ENCODE measurements at places on chromosomes 7 and 10.

GRCh38 chr7:128810473-128810872, 18.7 kb downstream of the CCDC136 start:
- no peak for DNase-seq

GRCh38 chr10:6301488-6302075, 98.8 kb downstream of the PFKFB3 start:
- no peak for DNase-seq

GRCh38 chr7:30717181-30717580, 34.8 kb upstream of the INMT start:
- no peak for DNase-seq

- DNase-seq: no peak
Observed at GRCh38 chr7:96426027-96426426, 104.1 kb upstream of the SLC25A13 start.

GRCh38 chr7:150980663-150981062, 2.5 kb upstream of the KCNH2 start:
- DNase-seq: no peak

GRCh38 chr7:30930621-30931020, 19.0 kb downstream of the AQP1 start:
- no peak for DNase-seq

- DNase-seq: no peak
Observed at GRCh38 chr7:51209426-51209825, 107.2 kb downstream of the COBL start.

GRCh38 chr7:152363798-152364197, 72.0 kb downstream of the KMT2C start:
- no peak for DNase-seq

DNA sequence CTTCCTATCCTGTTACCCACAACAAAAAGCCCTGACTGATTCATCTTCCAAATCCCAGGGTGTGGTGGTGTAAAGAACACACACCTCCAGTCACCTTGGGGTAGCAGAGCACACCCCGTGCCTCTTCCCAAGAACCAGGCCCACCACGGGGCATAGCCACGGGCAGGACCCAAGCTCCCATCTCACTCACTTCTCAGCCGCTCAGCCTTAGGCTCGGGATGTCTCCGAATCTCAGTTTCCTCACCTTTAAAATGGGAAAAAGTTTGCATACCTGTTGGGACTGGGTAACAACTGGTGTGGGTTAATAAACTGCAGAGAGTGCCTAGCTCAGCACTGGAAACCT, 139.0 kb downstream of the FGFR2 start:
- no peak for DNase-seq

- no peak for DNase-seq
Observed at GRCh38 chr10:34491678-34492077, 323.4 kb downstream of the PARD3 start.

DNA sequence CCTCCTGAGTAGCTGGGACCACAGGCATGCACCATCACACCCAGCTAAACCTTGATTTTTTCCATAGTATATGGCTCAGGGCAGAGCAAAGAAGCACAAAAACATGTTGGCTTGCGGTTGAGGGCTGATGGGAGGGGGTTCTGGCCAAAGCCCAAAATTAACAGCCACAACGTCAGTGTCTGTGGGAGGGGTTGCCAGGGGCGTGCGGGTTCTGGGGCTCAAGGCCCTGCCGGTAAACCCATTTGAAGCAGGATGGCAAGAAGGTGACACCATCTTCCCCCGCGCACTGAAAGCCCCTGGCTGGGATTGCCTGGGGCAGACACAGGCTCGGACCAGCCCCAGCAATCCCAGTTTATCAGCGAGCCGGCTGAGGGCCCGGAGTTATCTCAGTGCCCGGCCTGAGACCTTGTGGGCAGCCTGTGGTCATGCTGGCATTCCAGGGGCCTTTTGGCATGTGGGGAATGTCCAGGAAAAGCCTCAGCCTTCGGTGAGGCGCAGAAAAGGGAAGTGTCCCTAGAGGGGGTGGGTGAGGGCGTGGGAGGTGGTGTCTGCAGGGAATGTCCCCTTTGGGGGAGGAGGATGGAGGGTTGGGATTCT, 167.7 kb upstream of the TNRC18 start:
- peak; percentile 58 for DNase-seq

DNA sequence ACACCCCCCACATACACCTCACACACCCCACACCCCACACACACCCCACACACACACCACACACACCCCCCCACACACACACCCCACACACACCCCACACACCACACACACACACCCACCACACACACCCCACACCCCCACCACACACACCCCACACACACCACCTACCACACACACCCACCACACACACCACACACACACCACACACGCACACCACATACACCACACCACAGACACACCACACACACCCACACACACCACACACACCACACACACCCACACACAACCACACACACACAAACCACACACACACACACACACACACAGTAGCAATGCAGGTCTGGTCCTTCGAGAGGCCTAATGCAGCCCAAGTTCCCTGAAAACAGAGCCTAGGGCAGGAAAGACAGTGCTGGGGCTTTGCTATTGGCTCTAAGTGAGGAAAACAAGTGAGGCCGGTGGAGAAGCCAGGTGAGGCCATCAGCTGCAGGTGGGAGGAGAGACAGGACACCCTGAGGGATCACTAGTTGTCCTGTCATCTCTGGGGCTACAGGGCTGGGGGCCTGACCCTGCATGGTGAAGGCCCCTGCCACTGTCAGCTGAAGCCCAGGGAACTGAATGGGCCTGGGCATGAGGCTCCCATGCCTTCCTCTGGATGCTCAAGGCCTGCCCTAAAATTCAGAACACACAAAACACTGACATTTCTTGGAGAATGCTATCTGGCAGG, 92.6 kb downstream of the CYTH3 start:
- no peak for DNase-seq

- DNase-seq: no peak
Observed at GRCh38 chr7:65800890-65801341, 72.0 kb upstream of the VKORC1L1 start.

GRCh38 chr7:96855139-96855538, 145.5 kb upstream of the SEM1 start:
- DNase-seq: no peak

GRCh38 chr10:43064331-43065075, 12.4 kb upstream of the RET start:
- DNase-seq: no peak

DNA sequence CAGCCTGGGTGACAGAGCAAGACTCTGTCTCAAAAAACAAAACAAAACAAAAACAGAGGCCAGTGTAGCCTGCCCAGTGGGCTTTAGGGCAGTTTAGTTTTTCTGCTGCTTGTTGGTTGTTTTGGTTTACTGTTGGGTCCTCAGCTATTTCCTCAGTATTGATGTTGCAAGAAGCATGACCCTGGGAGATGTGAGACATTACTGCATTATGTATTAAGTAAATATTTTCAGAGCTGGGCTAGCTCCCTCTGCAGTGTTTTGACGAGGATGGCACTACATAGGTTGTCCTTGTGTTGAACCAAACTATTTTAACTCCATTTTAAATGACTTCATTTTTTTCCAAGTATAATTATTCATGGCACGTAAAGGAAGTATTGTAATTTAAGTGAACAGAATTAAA, 4.8 kb downstream of the AKAP9 start:
- peak; percentile 24 for DNase-seq

DNA sequence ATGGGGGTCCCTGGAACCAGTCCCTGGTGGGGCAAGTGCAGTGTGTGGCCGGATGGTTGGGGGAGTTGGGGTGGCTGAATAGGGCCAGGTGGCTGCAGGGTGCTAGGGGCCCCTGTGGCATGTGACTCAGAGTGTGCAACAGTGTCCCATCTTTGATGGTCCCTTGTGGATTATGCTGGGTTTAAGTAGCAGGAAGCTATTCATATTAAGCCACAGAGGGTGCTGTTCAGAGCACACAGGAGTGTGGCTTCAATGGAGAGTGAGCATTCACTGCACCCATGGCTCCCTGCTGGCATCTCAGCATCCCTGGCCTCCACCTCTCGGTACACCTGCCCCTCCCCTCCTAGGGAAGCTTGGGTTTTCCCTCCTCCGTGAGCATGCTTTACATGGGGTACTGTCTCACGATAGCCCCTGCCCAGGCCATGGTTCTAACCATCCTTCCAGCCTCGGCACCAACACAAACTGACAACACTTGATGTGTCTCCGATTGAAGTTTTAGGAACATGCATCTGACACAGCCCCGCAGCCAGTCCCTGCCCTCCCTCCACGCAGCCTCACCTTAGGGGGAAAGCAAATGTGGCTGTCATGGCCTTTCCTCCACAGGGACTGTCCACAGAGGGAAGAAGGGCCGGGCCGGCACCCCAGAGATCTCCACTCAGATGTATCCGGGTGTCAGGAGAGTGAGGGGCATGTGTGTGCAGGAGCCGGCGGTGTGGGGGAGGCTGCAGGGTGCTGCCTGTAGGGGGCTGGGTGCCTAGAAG, 30.4 kb upstream of the PPIF start:
- DNase-seq: no peak

DNA sequence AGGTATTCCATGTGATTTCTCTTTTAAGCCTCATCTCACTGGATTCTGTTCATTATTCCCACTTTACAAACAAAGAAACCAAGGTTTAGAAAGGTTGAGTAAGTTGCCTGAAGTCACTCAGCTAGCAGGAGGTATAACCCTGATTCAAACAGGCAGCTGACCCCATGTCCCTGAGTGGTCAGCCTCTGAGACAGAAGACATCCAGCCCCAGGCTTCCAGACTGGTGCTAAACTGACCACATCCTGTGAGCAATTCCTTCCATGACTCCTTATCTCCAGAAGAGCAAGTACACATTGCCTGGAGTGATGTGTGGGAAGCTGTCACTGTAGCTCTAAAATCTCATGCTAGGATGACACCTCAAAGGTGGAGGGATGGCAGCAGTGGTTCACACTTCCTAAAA, 3.7 kb downstream of the PLPP4 start:
- peak; percentile 76 for DNase-seq

GRCh38 chr10:53127686-53128085, 355.1 kb upstream of the MBL2 start:
- no peak for DNase-seq

DNA sequence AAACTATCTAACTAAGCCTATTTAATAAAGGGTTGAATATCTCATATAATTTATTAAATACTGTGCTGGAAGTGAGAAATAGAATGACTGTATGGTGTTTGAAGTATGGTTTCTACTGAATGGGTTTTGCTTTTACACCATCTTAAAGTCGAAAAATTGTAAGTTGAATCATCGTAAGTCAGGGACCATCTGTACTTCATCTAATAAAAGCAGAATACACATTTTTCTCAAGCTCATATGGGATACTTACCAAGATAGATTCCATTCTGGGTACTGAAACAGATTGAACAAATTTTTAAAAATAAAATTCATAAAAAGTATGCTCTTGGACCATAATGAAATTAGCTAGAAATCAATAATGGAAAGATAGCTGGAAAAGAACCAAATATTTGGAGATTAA, 285.4 kb downstream of the CXCL12 start:
- DNase-seq: no peak

DNA sequence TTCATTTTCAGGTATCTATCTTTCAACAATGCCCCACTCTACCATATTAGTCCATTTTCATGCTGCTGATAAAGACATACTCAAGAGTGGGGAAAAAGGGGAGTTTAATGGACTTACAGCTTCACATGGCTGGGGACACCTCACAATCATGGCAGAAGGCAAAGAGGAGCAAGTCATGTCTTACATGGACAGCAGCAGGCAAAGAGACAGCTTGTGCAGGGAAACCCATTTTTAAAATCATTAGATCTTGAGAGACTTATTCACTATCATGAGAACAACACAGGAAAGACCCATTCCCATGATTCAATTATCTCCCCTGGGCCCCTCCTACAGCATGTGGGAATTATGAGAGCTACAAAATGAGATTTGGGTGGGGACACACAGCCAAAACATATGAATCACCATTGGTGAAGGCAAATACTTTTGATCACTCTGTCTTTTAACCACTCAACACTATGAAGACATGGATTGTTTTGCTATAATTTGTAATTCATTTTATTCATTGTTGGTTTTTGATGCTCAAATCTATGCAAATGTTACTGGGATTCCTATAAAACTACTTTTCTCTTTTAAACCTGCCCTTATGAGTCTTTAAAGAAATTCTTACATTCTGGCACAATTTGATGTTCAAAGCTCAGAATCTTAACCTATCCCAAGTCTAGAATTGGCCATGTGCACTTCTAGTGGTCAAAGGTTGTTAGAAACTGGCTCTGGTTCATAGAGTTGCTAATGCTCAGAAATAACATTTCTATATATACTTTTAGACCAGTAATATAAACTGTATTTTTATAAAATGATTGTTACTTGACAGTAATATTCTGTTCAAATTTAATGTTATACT, 15.3 kb downstream of the AKR1C4 start:
- DNase-seq: no peak

GRCh38 chr7:55255496-55256445, 109.4 kb upstream of the LANCL2 start:
- DNase-seq: no peak

DNA sequence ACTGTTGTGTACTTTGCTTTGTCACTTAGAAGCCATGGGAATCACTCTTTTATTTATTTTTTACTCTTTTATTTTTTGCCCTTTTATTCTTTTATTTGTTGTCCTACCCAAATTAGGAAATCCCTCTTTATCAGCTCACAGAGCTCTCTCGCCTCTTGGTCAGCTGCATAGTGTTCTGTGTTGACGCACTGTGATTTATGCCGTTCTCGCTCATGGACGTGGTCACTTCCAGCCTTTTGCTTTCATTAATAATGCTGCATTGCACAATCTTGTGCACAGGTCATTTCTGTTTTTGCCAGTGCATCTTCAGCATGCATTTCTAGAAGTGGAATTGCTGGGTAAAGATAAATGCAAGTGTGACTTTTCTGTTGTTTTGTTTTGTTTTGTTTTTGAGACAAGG, 42.3 kb downstream of the FBH1 start:
- DNase-seq: no peak

DNA sequence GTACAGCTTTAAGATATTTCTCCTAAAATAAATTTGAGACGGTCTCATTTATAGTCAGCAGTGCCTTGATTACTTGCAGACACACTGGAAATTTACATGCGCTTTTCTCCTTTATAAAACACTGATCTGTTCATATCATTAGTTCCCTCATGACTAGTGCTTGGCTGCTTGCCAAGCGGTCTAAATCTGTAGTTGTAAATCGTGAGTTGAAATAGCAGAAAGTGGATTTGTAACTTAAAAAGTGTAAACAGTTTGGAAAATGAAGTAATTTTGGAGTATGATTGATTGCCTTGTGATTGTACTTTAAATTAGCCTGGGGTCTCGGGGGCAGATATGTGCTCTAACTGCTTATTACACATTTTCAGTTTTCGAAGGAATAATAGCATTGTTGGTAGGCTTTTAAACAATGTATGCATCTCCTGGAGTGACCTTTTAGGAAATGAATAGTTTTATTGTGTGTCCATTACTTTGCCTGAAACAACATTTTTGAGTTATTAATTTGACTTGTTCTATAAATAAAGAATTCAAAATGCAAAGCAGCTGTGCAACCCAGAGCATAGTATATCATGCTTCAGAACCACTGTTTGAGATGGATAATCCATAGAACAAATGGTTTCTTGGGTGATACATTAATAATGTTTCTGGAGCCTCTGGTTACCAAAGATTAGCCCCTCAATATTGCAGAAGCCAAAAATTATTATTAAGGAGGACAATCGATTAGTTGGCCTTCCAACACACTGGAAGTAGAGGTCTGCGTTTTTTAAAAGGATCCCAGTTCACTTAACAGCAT, 73.3 kb downstream of the ARID5B start:
- DNase-seq: no peak

Data from AG04449 (cell line).